ENCODE measurements at places on chromosomes 4 and X.

DNA sequence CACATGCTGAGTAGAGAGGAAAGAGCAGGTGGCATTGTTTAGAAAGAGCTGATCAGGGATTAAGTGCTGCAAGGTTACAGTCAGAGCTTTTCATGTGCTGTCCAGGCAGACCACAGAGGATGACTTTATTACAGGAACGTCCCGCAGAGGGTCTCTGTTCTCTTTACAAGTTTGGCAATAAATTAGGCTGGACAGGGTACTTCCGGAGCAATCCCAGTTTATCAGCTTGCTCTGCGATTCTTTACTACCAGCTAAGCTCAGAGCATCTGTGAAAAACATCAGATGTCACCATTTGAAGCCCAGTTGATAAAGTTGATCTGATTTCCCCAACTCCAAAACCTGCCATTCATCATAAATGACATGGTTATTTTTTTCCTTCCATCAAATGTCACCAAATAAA is 633.1 kb downstream of the NLGN4X start:
- DNase-seq: no peak

DNA sequence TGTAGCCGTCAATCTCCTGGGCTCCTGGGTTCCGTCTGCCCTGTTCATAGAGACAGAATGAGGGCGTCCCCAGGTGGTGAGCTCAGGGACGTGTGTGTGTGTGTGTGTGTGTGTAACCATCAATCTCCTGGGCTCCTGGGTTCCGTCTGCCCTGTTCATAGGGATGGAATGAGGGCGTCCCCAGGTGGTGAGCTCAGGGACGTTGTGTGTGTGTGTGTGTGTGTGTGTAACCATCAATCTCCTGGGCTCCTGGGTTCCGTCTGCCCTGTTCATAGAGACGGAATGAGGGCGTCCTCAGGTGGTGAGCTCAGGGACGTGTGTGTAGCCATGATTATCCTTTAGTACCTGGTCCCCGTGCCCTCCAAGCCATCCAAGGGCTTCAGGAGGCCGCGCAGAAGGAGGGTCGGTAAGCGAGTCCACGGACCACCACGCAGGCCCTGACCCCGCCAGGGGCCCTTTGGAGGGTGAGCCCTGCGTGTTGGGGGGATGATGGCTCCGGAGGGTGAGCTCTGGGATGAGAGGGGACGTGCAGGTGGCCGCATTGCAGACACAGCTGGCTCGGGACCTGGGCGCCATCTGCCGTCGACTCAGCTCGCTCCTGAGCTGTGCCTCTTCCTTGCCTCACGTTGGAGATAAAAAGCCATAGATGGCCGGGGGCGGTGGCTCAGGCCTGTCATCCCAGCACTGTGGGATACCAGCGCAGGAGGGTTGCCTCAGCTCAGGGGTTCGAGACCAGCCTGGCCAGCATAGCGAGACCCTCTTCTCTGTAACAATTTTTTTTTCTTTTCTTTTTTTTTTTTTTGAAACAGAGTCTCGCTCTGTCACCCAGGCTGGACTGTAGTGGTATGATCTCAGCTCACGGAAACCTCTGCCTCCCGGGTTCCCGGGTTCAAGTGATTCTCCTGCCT is 5.4 kb upstream of the GTPBP6 start:
- DNase-seq: no peak

DNA sequence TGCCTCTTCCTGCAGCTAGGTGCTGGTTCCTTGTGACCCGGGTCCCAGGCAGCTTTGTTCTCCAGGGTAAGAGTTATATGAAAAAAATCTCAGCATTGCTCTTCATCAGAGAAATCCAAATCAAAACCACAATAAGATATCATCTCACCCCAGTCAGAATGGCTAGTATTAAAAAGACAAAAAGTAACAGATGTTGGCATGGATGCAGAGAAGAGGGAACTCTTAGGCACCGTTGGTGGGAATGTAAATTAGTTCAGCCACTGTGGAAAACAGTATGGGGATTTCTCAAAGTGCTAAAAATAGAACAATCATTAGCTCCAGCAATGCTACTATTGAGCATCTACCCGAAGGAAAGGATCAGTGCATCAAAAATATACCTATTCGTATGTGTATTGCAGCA is 61.5 kb downstream of the SORCS2 start:
- no peak for DNase-seq

GRCh38 chr4:109645874-109646710 is 57.2 kb downstream of the CASP6 start:
- DNase-seq: no peak

GRCh38 chr4:160709026-160709425 is 1454.8 kb downstream of the FSTL5 start:
- DNase-seq: no peak

All from NCI-H187 (cell line).